ENCODE measurements at places on chromosomes 4 and X.

DNA sequence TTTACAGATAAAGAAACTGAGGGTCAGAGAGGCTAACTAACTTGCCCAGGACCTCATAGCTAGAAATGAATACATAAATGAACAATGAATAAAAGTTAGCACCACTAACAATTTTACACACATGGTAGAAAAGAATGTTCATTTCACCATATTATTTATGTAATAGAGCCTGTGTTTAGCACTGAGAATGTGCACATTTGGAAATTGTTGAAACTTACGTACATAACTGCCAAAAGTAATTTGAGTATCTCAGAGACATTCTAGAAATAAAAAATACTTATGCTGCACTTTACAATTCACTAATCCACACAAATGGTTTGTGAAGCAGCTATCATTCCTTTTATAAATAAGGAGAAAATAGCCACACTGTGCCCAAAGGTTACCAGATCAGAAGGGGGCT is 9.9 kb downstream of the CASK start:
- DNase-seq = no peak

GRCh38 chr4:127049526-127049925 is 583.2 kb upstream of the INTU start:
- DNase-seq = no peak

GRCh38 chr4:166977596-166977995 is 256.7 kb downstream of the SPOCK3 start:
- no peak for DNase-seq

DNA sequence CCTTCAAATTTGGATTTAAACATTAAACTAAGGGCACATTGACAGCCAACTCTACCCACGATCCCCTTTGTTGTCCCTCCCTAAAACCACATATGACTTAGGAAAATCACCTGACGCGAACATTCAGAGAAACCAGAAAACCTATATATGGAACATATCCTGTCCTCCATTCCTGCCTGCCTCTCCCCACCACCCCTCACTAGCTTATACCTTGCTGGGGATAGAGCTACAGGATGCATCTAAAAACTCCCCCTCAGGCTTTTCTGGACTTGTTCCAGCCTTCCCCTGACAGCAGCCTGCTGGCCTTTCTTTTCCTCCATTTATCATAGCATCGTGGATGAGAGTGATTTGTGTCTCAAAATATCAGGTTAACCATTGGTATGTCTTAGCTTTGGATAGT is 8.8 kb downstream of the STK26 start:
- DNase-seq = no peak

- DNase-seq = no peak
These were observed 51.6 kb upstream of the PTPN13 start for GRCh38 chr4:86542319-86543027.

DNA sequence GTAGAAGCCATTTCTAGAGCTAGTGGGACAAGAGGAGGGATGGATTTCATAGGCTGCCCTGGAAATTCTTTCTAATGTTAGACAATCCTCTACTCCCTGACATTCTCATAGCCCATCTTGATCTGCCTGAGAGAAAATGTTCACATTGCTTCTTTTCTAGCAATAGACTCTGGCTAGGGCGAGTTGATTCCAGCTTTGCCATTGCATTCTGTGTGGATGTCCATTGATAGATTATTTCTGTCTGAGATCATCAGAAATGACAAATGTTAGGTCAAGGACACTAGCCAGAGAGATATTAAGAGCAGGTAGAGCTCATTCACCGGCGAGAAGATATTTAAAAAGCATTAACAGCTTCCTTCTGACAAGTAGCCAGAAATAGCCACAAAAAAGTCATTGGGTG is 184.7 kb downstream of the LDB2 start:
- no peak for DNase-seq

DNA sequence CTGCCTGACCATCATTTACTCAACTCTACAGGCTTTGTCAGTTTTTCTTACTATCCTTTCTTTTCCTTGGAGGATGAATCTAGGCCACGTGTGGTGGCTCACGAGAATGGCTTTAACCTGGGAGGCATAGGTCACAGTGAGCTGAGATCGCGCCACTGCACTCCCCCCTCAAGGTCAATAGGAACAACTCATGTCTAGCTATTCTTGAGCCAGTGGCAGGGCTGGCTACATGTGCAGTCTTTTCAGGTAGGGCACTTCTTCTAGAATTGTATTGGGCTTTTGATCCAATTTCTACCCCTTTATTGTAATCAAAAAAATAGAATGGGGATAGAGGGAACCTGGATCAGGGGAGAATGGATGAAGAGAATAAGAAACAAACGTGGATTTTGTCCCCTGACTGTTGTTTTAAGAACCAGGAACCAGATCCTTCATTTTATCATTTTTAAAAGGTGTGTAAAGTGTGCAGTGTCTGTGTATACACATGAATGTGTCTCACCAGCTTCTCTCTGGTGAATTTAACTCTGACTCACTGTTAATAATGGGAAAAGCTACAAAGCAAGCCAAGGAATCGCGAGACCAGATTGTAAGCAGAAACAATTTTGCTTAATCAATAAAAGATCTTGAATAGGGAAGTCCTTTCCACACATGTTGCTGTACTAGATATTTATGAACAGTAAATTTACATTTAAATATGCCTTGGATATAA is 283.9 kb upstream of the GPC4 start:
- no peak for DNase-seq

DNA sequence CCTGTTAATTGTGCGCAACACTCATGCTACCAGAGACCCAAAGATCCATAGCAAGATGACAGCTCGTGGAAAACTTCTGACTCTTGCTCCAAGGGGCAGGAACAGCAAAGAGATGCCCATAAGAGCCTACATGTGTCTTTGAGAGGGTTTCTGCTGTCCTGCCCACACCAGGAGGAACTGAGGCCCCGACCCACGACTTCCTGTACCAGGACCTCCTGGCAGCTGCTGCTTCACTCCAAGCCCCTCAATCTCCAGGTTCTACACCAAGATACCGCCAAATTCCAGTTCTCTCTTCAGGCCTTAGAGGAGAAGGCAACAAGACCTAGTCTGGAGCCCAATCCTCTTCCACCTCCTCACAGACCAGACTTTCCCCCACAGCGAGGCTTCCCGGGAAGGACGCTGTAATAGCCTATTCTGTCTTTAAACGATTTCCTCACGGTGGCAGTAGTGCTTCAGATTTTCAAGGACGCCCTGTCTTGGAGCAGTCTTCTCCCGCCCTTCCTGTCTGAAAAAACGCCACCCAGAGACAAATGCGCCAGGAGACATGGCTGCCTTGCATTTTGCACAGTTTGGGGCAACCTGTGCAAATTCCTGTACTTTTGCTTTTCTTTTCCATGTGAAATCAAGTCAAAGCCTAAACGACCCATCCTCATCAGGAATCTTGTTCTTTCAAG is 230.2 kb upstream of the STK26 start:
- DNase-seq = peak; percentile 91

- peak; percentile 41 for DNase-seq
These were observed at the start of gene ZFP92 for GRCh38 chrX:153411255-153411987. TSS of gene ZFP92 (plus strand) at chrX:153411472. CDS start at chrX:153418323, 6,851 bp downstream.

DNA sequence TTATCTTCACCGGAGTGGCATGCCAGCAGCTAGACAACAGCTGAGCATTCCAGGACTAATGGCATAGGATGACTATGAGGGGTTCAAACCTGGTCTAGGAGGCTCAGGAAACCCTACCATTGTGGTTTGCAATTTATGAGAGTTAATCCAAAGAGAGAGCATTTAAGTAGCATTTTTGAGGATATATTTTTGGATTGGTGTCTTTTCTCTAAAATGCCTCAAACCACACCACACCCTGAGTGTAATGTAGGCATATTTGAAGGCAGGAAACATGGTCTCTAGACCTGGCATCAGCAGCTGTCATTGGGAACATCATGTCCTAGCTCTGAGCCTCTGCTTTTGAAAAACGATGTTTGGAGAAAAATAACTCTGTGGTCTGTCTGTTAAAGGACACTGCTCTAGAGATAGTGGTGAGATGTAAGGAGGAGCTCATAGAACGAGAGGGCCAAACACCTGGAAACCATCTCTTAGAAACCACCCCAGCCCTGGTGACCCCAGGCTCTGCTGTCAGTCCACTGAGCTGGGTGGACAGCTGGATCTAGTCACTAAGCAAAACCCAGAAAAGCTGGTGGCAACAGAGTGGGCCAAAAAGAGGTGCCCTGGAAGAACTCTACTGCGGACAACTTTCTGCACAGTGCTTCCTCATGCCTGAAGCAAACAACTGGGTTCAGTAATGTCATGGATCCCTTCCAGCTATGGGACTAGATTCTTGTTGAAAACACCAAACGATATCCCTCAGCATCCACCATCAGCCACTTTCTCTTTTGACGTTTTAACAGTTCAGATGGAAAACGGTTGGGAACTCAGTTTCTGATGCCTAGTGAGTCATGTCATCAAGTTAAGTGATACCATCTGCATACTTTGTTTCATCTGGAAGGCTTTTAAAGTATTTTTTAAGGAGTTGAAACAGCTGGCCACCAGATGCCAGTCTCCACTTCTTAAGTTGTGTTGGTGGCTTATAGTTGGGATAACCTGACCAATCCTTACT is 100.2 kb upstream of the C1QTNF7 start:
- no peak for DNase-seq

DNA sequence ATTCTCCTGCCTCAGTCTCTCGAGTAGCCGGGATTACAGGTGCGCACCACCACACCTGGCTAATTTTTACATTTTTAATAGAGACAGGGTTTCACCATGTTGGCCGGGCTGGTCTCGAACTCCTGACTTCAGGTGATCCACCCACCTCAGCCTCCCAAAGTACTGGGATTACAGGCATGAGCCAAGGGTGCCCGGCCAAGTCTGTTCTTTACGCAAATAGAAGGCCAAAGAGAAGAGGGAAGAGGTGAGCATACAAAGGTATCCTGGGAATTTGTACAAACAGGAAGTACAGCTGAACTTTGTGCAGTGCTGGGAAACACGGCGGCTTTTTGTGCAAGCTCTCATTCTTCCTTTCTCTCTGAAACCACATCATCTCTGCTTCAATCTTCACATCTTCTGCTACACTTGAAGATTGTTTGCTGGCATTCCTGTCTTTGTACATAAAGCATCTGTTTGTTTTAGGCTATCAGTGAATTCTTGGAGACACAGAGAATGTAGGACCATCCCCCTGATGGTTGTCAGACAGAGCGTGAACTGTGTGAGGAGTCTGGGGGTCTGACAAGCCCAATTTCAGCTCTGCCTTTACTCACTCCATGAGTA is 71.9 kb upstream of the PRSS48 start:
- DNase-seq = no peak

All from naive thymus-derived CD8-positive, alpha-beta T cell (primary cell).